ENCODE measurements at places on chromosomes 16 and 17. TPM values are rescaled to one million over a fixed set of nuclear protein-coding genes. Genes with fewer than 3 reads are reported as not detected.

The KRT24 gene
- total RNA-seq, result not detected

DNA sequence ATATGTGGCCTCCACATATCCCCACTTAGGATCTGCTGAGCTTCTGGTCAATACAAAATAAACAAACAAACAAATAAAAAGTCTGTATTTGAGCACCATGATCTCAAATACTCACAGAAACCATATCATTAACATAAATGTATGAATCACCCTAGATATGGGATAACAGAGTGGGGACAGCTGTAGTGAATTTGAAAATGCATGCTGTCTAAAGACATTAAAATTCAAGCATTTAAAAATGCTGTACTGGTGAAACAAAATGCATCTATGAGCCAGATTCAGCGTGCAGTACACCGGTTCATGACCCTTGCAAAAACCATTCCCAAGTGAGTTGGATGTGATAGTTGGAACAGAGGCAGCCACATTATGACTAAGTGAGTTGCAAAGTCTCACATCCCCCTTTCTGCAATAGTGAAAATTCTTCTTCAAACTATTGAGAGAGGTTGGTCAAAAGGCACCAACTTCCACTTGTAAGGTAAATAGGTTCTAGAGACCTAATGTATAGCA is 12.3 kb downstream of the GRIN2A start:
- no peak for DNase-seq

DNA sequence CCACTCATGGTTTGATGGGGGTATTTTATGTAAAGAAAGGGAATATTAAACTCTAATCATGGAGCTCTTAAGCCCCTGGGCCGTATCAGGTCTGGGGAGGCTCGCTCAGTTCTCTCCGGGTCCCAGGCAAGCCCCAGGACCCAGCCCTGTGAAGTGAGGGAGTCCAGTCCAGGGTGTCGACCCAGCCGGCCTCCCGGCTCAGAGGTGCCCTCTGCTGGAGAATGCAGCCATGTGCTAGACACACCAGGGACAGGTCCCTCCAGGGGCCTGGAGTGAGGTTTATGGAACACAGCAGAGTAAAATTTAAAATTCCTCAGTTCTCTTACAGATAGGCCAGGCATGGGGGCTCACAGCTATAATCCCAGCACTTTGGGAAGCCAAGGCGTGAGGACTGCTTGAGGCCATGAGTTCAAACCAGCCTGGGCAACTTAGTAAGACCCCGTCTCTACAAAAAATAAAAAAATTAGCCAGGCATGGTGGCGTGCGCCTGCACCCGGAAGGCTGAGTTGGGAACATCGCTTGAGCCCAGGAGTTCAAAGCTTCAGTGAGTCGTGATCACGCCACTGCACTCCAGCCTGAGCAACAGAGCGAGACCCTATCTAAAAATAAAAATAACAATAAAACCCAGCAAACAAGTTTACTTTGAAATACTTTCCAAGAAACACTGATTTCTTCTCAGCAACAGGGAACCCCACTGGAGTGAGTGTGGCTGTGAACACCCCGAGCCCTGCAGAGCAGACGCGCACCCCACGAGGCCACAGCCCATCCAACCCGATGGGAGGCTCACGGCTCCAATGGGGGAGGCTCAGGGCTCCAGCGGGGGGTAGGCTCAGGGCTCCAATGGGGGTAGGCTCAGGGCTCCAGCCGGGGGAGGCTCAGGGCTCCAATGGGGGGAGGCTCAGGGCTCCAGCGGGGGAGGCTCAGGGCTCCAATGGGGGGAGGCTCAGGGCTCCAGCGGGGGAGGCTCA is 72.2 kb downstream of the ZNF778 start:
- DNase-seq, result peak; percentile 73

GRCh38 chr17:7128160-7128559 is 13.5 kb upstream of the ASGR2 start:
- DNase-seq, result no peak

The GOSR2 gene
- 68.5 TPM for total RNA-seq

- no peak for DNase-seq
Measured at GRCh38 chr16:17590711-17591654, 120.2 kb upstream of the XYLT1 start.

- DNase-seq, result no peak
Measured at GRCh38 chr17:73749928-73750605, 105.8 kb upstream of the SDK2 start.

DNA sequence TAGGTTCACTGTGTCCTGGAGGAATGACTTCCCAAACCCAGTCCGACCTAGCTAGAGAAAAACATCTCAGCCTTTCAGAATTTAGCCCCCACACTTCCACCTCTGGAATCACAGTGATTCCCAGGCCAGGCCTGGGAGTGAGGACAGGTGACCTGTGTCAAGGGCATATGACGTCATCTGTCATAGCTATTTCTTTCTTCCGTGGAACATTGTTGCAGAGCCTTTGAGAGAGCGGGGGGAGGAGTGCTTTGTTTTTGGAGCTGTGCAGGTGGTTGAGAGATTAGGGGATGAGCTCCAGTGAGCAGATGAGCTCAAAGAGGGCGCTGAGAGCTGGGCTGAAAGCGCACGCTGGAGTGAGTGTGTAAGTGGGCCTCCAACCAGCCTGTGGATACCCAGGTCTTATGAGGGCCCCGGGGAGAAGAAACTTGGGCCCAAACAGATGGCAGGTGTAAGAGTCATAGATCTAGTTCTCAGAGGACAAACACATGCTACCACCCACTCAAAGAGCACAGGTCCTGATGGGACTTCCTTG is 344.8 kb downstream of the SNX29 start:
- no peak for DNase-seq

DNA sequence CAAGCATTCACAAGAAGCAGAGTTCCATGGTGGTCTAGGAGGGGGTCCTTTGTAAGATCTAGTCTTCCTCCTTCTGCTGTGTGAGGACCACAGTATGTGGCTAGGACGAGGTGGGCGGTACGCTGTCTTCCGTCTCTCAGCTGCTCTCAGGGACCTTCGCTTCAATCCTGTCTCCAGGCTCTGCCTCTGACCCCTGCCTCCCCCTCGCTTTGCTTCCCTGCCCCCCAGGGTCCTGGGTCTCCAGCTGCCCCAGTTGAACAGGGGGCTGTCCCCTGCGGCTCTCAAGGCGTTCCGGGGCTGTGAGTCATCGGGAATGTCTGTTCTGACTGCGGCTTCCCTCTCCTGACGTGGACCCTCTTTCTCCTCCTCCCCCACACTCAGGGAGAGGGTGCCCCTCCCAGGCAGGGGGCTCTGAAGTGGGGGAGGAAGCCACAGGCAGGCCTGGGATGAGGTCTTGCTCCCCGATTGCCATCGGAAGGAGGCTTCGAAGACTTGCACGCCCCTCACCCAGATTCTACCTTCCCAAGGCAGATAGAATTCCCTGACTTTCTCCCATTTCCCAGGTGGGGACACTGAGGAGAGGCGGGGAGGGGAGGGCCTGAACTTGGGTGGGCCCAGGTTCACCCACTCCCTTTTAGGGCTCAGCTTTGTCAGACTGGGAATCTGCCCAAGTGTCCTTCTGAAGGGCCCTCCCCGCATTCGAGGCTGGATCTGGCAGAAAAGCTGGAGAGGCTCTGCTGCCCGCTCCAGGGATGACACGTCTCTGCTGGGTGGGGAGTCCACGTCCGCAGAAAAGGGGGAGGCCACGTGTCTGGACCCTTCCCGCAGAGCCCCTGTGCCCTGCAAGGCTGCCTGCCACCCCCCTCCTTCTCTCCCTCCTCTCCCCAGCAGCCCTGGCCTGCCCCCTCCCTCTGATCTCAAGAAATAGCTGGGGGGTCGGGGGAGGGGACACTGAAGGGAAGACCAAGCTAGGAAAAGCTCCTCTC is 9.1 kb upstream of the COL1A1 start:
- no peak for DNase-seq

DNA sequence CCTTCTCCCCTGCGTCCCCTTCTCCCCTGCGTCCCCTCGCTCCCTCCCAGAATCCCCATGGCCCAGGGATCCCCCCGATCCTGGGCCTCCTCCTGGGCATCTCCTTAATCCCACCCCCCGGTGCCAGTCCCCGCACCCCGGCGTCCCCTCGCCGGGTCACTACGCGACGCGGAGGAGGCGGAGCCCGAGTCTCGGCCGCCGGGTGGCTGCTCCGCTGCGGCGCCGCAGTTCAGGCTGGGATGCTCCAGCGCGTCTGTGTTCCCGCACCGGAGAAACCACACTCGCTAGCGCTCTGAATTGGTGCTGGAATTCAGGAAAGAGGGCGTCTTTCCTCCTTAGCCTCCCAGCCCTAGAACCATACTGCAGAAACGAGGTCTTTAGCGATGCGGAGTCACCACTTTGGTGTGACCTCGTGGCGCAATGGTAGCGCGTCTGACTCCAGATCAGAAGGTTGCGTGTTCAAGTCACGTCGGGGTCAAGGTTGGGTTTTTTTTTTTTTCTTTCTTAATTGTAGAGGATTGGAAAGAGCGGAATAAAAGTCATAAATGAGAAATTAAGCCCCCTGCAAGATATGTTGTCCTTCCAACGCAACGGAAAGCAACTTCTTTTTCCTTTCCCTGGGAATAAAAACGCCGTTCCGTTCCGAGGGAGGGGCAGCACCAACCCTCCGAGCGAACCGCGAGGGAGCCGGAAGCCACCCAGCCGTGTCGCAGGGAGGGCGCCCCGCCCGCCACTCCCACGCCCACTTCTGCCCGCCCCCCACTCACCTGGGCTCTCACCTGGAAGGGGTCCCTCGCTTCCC is 25.7 kb upstream of the SLC47A1 start:
- DNase-seq, result peak; percentile 87

DNA sequence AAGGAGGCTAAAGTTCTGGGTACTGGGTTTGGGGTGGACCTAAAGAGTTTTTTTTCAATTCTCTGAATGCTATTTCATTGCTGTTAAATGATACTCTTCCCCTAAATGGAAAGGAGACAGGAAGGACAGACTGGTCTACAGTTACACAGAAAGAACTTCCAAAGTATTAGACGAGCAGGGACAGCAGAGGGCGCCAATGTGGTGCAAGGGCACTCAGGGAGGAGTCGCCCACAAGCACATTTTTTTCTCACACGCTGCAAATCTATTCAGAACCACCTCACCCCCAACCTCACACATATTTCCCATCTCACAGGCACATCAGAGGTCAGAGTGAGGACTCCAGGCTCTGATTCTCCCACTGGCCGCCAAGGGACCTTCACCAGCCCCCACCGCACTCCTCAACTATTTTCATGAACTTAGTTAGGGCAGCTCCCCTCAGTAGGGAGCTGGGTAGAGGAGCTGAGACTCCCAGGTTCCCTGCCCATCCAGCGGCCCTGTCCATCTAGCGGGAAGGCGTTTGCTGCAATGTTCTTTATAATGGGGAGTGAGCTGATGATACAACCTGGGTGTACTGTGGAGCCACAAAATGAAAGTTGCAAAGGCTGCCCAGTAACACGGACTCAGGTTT is 6.8 kb upstream of the CA4 start:
- peak; percentile 79 for DNase-seq

DNA sequence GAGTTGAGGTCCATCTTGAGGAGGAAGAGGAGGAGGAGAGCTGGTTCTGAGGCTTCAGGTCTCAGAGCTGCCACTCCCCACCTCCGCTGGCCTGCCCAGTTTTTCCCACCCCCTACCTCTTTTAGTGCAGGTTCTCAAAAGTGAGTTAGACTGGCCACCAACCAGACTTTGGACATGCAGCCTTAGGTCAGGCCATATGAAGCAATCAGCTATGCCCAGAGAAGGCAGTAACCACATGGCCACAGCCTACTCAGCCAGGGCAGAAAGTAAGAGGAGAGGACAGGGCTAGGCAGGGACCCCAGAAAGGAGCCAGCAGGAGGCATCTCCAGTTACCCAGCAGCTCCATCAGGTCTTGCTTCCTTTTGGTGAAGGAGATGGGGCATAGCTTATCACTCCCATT is 9.0 kb downstream of the MYO15A start:
- DNase-seq, result no peak

DNA sequence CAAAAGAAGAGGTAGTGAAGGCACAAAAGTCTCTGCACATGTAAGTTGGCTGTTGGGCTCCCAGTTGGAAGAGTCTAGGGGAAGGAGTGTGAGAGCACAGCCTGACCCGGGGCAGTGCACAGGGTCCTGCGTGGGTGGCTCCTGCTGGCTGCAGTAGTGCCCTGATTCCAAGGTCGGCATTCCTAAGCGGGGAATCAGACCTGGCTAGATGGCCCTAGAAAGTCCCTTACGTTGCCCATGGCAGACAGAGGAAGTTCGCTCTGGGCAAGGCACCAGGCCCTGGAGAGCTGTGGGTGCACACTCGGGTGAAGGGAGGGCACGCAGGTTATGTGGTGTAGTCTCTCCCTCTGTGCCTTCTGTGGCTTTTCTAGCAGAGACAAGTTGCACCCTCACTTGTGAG is 22.8 kb upstream of the SLC5A11 start:
- no peak for DNase-seq

The PRSS36 gene
- total RNA-seq, result 1.1 TPM

The HS3ST3A1 gene
- not detected for total RNA-seq

The XAF1 gene
- total RNA-seq, result 280 TPM

DNA sequence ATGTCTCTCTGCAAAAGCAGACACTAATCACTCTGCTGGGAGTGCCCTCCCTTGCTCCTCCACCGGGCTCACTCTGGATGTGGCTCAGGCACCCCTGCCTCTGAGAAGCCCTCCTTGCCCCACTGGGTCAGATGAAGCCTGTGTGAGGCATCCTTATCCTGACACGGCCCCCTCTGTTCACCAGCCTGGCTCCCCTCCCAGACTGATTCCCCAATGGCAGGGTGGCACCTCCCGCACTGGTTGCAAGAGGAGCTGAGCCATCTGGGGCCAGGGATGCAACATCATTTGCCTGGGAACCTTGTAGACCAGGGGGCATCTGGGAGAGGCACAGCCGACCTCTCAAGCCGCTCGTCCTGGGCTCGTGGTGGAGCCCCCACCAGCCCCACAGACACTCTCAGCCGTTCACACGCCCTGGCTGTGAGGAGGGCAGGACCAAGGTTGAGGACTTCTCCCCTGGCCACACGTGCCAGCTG is 6.7 kb downstream of the SMTNL2 start:
- DNase-seq, result no peak

DNA sequence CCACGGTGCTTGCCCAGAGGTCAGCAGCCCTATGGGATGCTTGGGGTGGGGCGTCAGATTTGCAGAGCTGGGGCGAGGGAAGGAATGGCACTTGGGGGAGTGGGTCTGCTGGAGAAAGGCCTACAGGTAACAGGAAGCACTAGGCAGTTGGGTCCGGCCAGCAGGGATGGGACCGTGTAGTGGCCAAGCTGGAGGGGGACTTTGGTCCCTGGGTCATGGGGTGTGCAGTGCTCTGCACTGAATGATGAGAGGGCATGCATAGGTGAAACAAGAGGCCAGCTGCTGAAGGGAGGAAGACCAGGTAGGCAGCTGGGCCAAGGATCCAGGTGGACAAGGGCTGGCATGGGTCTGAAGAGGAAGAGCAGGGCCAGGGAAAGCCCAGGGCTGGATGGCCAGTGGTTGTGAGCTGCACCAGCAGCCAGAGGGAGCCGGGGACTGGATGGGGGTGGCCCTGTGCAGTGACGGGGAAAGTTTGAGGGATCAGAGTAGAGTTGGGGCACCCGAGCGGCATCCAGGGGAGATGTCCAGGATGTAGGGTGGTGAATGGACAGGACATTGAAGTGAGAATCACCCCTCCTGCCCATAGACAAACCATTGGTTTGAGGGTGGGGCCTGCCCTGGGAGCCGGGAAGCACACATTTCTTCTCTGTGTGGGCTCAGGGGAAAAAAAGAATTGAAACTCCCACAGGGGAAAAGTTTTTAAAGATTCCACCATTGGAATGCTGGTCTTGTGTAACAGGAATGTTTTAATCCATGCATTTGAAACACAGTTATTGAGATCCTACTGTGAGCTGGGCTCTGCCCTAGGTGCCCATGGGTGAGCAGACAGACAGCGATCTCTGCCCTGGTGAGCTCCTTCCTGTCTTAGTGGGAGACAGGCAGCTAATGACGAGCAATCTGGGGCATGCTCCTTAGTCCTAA is 25.1 kb downstream of the RAI1 start:
- DNase-seq, result no peak

The PLA2G10 gene
- not detected for total RNA-seq

GRCh38 chr17:28477928-28478327 is 4.5 kb downstream of the SLC13A2 start:
- DNase-seq, result no peak

All from activated naive CD8-positive, alpha-beta T cell treated with anti-CD3 and anti-CD28 coated beads, Interleukin-2, amount 10 ng/mL, durations not matched to agents 7 days and 5 days (primary cell).